ENCODE measurements at places on chromosomes 11 and 22. TPM values are rescaled to one million over a fixed set of nuclear protein-coding genes. Genes with fewer than 3 reads are reported as not detected.

DNA sequence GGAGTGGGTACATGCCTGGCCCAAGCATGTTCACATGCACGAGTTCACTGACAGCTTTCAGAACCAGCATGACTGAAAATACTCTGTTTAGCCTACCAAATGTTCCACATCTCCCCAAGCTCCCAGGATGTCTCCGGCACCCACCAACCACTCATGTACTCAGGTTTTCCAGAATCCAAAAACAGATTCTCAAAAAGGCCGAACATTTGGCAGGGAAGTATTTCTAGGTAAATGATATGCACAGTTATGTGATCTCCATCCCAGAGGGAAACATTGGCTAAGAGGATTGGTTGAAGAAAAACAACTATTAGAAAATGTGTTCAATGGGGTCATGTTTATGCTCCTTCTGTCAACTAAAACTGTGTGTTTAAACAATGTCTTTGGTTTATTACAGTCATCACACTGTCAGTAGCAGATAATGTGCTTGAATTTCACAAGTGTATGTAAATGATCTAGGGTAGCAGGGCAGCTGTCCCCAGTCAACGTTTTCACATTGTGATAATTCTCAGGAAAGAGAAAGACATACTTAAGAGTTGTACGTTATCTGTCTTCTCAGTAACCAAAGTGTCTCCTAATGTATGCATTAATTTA lies 52.3 kb downstream of the BARX2 start:
- H3K27me3 ChIP-seq: no peaks in the 10 kb centered on the region
- H3K4me3 ChIP-seq: no peak overlapping the region
- no peak overlapping the region for H3K27ac ChIP-seq
- no peak for DNase-seq
- H3K4me1 ChIP-seq: no peaks in the 10 kb centered on the region

GRCh38 chr11:15119826-15120225 lies 5.1 kb downstream of the INSC start:
- H3K36me3 ChIP-seq: no peaks in the 10 kb centered on the region
- no peak overlapping the region for H3K27ac ChIP-seq
- H3K4me1 ChIP-seq: no peaks in the 10 kb centered on the region
- no peaks in the 10 kb centered on the region for H3K27me3 ChIP-seq

- DNase-seq: peak; percentile 93
- no peaks in the 10 kb centered on the region for H3K4me1 ChIP-seq
- no peaks in the 10 kb centered on the region for H3K27me3 ChIP-seq
Observed at GRCh38 chr22:42743501-42743991, 22.9 kb upstream of the A4GALT start.

GRCh38 chr11:71979602-71980001 lies 19.1 kb upstream of the IL18BP start:
- H3K4me3 ChIP-seq: no peak overlapping the region
- no peak overlapping the region for H3K27ac ChIP-seq
- no peaks in the 10 kb centered on the region for H3K36me3 ChIP-seq
- DNase-seq: no peak
- H3K4me1 ChIP-seq: no peaks in the 10 kb centered on the region

DNA sequence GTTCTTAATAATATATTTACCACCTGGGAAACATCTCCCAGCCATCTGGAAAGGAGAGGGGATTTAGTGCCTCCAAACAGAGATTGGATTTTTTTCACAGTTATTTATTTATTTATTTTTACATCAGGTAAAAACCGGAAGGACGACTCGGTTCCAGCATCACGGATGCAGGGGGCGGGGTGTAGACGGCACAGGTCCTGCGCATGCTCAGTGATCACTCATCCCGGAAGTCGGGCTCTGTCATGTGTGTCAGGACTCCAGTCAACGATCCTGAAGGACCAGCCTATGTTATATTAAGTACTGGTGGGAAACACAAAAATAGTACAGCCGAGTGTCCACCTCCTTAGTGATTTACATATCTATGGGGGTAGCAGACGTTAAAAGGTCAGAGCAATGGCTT lies 467.6 kb downstream of the NTM start:
- no peak overlapping the region for H3K4me3 ChIP-seq
- no peaks in the 10 kb centered on the region for H3K4me1 ChIP-seq
- no peaks in the 10 kb centered on the region for H3K36me3 ChIP-seq
- no peaks in the 10 kb centered on the region for H3K27me3 ChIP-seq

GRCh38 chr22:50084614-50085021 lies 608 bp downstream of the MLC1 start:
- H3K36me3 ChIP-seq: no peaks in the 10 kb centered on the region
- H3K27ac ChIP-seq: no peak overlapping the region
- H3K4me1 ChIP-seq: no peaks in the 10 kb centered on the region

DNA sequence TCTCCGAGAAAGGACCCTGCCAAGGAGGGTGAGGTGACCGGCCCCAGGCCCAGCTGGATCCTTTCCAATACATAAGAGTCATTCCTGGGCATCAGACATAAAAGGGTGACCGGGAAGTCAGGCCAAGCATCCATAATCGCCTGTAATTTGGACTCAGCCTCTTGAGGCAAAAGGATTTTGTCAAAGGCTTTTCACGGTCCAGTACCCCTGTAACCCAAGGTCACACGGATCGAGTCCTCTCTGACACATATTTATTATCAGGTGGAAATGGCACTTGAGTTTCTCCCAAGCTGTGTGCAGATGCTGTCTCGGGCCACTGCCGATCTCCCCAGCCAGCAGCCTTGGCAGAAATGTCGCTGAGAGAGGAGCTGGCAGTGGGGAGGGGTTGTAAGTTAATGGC lies 556.5 kb downstream of the MN1 start:
- H3K27me3 ChIP-seq: no peaks in the 10 kb centered on the region
- H3K36me3 ChIP-seq: no peaks in the 10 kb centered on the region
- H3K4me1 ChIP-seq: peaks cover 2% of the 10 kb centered on the region
- H3K4me3 ChIP-seq: no peak overlapping the region
- H3K27ac ChIP-seq: no peak overlapping the region

DNA sequence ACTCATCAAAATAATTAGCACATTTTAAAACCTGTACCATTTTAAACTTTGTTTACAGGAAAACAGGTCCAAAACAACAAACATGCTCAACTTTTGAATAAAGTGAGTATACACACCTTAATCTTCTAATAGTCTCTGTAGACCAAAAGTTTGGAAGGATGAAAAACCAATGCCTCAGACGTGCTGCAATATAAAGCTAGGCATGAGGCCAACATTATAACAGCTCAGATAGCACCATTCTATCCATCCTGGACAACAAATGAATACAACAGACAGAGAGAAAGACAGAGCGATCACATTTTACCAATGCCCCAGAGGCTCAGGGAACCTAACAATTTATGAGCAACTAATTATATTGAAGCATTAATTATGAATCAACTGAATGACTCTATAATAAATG lies 77.0 kb downstream of the PAK1 start:
- no peaks in the 10 kb centered on the region for H3K27me3 ChIP-seq
- no peak for DNase-seq
- no peaks in the 10 kb centered on the region for H3K36me3 ChIP-seq
- H3K4me1 ChIP-seq: peaks cover 5% of the 10 kb centered on the region
- no peak overlapping the region for H3K4me3 ChIP-seq

DNA sequence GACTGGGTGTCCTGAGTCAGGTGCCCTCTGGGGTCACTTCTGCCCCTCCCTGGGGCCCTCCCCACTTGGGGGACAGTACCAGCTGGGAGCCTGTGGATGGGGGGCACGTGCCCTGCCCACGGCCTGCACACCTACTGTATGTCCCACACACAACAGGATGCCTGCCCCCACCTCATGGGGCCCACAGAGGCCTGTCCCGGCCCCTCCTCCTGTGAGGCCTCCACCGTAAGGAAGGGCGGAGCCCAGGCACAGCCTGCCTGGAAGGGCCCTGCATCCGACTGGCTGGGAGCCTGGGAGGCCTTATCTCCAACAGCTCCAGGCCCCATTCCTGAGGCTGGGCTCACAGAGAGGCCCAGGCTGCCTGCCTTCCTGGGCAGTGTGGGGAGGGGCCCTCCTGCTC lies 47.8 kb downstream of the BRSK2 start:
- H3K4me3 ChIP-seq: no peak overlapping the region
- peak; percentile 67 for DNase-seq
- H3K36me3 ChIP-seq: no peaks in the 10 kb centered on the region
- no peaks in the 10 kb centered on the region for H3K4me1 ChIP-seq

- DNase-seq: no peak
- no peak overlapping the region for H3K4me3 ChIP-seq
- H3K27ac ChIP-seq: no peak overlapping the region
- H3K36me3 ChIP-seq: no peaks in the 10 kb centered on the region
- no peaks in the 10 kb centered on the region for H3K27me3 ChIP-seq
Observed at GRCh38 chr22:47198801-47199251, 436.4 kb downstream of the TBC1D22A start.

DNA sequence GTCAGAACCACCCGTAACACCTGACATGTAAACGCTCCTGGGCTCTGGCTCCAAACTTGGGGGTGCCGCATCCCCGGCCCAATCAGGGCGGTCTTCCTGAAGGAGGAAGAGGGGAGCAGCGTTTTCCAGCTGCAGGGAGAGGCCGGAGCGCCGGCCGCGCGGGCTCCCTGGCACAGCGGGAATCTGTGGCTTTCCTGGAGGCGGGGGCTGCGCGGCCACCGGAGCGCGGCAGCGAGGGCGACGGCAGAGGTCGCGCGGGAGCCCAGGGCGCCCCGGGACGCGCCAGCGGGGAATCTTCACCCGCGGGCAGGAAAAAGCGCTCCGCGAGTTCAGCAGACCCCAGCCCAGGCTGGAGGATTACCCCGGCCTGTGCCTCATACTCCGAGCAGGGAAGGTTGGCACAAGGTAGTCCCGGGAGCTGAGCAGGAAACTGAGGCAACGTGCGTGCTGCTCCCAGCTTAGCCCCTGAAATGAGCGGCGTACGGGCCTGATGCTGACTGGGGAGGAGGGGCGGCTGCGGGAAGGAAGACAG lies 600 bp upstream of the ESAM start:
- no peaks in the 10 kb centered on the region for H3K4me1 ChIP-seq
- no peaks in the 10 kb centered on the region for H3K27me3 ChIP-seq
- peak overlapping the region; percentile 68 for H3K4me3 ChIP-seq
- DNase-seq: no peak
- H3K27ac ChIP-seq: peak overlapping the region; percentile 19

GRCh38 chr11:30497600-30497999 lies 88.6 kb downstream of the MPPED2 start:
- H3K27me3 ChIP-seq: no peaks in the 10 kb centered on the region
- H3K4me1 ChIP-seq: peaks cover 2% of the 10 kb centered on the region
- H3K27ac ChIP-seq: no peak overlapping the region
- H3K36me3 ChIP-seq: no peaks in the 10 kb centered on the region

- no peak overlapping the region for H3K4me3 ChIP-seq
- H3K27ac ChIP-seq: no peak overlapping the region
- no peaks in the 10 kb centered on the region for H3K27me3 ChIP-seq
- H3K36me3 ChIP-seq: no peaks in the 10 kb centered on the region
- DNase-seq: no peak
Observed at GRCh38 chr11:6203327-6203726, 2.0 kb upstream of the C11orf42 start.

RTN4R gene
- total RNA-seq: 2.7 TPM

CECR2 gene
- total RNA-seq: 0.62 TPM

KDM4E gene
- not detected for total RNA-seq

TTLL8 gene
- not detected for total RNA-seq

MS4A14 gene
- 13.7 TPM for total RNA-seq

Data from aorta (tissue), 5 donors.